ENCODE measurements at places on chromosomes 1 and 21.
A peak's percentile ranks its signal among the peaks of the same experiment; 100 is the strongest.

- DNase-seq: no peak
Measured at GRCh38 chr1:49163031-49163430, 386.3 kb upstream of the BEND5 start.

DNA sequence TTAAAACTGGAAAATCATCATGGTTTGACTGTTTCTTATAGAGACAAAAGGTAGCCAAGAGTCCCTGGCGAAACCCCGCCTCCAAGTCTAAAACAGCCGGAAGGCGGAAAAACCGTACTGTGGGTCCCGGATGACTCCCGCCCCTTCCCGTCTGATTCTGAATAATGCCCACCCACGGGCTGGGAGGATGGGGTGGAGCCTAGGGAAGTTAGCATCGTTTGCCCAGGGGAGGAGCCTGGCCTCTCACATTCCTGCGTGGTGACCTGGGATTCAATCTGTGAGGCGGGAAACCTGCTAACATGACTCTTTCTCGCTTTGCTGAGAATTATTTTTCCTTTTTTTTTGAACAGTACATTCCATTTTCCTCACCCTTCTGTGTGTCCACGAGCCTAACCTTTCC is 124.9 kb downstream of the KCNK1 start:
- DNase-seq: no peak

DNA sequence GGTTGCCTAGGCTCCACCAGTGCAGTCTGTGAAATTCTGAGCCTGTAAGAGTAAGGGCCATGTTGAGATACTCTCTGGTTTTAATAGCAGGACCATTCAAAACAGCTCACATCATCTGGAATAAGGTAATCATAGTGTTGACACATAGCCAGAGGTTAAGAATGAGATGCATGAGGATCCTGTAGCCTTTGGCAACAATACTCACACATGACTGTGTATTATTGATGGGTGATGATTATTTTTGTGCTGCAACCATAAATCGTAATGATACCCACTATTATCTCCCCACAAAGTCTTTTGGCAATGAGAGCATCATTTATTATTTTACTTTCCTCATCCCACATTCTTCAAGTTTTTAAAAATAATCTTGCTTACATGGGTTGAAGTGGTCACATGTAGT is 35.5 kb downstream of the KCNK2 start:
- DNase-seq: no peak

DNA sequence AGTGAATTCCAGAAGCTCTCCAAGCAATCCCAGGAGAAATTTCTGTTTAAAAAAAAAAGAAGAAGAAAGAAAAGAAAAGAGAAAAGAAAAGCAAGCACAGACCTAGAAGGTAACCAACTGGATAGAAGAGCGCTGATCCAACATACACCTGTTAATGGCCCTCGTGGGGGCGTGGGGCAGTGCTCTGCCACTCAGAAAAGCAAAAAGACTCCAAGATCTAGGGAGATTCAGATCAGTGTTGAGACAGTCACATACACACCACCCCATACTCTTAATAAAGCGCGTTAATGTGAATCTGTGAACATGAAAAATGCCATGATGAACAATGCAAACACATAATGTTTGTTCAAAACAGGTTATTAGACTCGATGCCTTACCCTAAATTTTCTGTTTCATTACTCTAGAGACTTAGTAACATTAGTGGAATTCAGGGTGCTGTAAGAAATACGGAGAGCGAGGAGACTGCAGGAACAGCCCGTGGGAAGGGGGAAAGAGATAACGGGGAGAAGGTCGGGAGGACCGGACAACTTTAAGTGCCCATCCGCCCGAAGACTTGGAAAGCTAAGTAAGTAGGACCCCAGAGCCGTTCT is 406 bp downstream of the NME7 start:
- DNase-seq: no peak

- peak; percentile 89 for DNase-seq
Measured at GRCh38 chr21:42677339-42678321, 24.2 kb downstream of the PDE9A start.

DNA sequence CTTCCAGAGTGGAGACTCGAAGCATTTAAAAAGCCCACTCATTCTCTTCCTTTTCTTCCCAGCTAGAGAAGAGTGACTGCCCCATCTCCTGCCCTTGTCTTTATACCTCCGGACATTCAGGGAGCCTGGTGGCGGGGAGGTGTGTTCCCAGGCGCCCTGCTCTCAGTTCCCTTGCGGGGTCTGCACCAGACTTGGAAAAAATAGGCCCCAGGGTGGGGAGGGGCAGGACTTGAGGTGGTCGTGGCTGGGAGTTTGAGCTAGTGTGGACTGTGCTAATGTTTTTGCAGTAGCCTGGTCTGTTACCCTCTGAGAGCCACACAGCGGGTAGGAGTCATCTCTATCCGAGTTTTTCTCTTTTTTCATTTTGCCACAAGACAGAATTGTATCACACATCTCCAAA is 139.1 kb downstream of the PEX14 start:
- DNase-seq: no peak

GRCh38 chr1:84347932-84348555 is 46.5 kb downstream of the SAMD13 start:
- no peak for DNase-seq

DNA sequence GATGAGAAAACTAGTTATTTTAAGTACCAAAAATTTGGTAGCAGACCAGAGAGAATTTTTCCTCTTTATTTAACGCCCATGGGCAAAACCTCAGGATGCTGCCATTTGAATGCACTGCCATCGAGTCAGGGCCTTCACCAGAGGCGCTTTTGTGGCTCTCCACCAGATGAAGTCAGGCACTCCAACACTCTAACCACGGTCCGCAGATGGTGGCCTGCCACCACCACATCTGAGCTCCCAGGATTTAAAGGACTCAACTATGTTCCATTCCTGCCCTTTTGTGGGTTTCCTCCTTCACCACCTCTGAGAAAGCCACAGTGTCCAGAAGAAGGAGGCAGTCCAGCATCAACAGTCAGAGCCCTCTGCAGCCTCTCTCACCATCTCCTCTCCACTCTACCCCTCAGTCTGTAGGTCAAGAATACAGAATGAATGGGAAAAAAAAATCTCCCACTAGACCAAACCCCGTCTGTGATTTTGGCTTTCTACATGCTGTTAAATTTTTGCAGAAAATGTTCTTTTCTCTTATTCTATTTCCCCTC is 647.4 kb downstream of the USP25 start:
- peak; percentile 27 for DNase-seq

GRCh38 chr1:180188684-180189175 is 34.1 kb downstream of the QSOX1 start:
- DNase-seq: no peak

DNA sequence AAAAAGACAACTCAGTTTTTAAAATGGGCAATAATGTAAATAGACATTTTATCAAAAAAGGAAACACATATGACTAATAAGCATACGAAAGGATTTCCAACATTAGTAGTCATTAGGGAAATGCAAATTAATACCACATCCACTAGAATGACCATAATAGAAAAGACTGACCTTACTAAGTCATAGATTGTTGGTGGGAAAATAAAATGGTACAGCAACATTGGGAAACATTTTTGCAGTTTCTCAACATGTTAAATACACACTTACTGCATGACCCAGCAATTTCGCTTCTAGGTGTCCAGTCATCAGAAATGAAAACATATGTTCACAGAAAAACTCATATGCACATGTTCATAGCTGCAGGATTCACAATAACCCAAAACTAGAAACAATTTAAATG is 29.9 kb upstream of the SLC44A3 start:
- no peak for DNase-seq

DNA sequence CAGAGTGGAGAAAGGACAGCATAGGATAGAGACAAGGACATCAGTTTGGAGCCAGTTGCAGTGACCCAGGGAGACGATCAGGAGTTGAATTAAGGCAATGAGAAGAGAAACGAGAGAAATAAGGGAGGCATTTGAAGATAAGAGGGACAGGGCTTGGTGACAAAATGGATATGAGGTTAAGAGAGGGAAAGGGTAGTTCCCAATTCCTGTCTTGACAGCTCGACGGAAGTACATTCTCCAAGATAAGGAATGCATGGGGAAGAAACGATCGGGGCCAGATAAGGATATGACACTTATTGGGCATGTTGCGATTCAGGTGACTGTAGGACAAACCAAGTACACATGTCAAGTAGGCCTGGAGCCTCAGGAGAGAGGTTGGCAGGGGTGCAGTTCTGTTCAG is 18.7 kb upstream of the KCNN3 start:
- DNase-seq: no peak

GRCh38 chr1:91071838-91072237 is 50.0 kb upstream of the ZNF644 start:
- DNase-seq: no peak

- no peak for DNase-seq
Measured at GRCh38 chr1:213914392-213914791, 73.4 kb upstream of the PROX1 start.

GRCh38 chr1:31723828-31724359 is 20.1 kb upstream of the COL16A1 start:
- peak; percentile 57 for DNase-seq

GRCh38 chr21:41091616-41092015 is 76.3 kb upstream of the BACE2 start:
- DNase-seq: no peak

DNA sequence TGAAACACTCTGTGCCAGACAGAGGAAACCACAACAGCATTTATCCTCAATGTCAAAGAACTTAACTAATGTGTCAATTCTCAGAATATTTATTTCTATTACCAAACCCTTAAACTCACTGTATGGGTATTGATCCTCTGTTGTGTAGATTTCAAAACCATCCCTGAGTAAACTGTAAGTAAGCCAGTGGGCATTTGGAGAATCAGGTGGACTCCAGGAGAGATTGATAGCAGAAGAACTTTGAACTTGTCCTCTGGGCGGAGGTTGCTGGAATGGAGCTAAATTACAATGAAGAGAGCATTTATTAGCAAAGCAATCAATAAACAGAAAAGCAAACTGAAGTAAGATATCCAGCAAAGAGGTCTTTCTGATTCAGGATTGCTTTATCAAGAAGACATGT is 216.1 kb downstream of the USH2A start:
- DNase-seq: no peak

DNA sequence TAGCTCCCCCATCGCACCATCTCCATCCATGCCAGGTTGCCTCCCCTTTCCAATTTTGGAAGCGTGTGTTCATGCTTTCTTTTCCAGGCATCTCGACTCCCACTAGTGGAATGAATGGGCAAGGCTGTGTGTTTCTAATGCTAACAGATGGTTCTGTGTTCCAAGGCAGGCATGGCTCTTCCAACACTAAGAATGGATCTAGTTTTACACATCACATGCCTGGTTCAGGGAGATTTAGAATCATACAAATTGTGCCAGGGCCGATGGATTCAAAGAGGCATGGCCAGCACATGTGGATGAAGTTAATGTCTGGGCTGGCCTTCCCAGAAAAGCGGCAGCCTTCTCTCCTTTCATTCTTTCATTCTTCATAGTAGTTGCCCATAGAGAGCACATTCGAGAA is 438.7 kb downstream of the PRDM2 start:
- DNase-seq: no peak

GRCh38 chr1:167739752-167740151 is 18.0 kb downstream of the MPZL1 start:
- DNase-seq: no peak

DNA sequence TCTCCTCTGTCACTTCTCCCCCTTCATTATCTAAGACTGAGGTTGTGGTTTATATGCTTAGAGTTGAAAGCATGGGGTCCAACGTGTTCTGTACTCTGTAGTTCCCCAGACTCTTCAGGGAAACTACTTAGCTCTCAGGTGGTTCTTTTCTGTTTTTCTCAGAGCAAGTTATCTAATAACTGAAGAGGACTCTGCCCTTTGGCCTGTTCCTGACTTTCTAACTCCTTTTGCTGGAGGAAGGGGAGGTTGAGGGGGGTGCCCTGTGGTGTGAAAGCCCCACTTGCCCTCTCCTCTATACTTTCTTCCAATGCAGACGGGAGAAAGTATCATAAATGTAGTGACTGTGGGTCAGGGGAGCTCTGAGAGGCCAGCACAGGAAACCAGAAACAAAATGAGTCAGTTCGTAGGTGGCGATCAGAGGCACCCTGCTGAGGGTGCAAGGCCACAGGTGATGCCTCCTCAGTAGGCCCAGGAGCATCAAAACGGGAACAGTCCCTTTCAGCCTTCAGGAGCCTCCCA is 5.0 kb downstream of the SLC25A44 start:
- DNase-seq: no peak

GRCh38 chr1:12565966-12566352 is 52.1 kb downstream of the DHRS3 start:
- DNase-seq: no peak

- no peak for DNase-seq
Measured at GRCh38 chr1:190138702-190139101, 339.0 kb downstream of the BRINP3 start.

- DNase-seq: no peak
Measured at GRCh38 chr1:158931055-158931737, at the start of gene PYHIN1. TSS of gene PYHIN1 (plus strand) at chr1:158931552. CDS start at chr1:158936911, 5,359 bp downstream.

DNA sequence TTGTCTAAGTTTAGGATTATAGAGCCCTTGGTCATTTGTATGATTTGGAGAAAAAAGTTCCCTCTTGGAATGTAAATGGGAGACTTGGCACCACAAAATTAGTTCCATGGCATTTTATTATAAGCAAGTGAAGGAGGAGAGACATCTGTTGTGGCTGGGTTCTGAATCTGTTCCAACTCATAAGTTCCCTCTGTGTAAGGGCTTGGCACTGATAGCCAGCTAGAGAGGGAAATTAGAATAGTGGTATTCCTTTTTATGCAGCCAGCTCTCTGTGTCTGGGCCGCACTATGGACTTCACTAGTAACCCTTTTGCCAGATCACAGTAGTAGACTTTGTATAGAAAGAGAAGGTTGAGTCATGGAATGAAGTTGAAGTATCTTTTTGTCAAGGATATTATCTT is 31.1 kb downstream of the GNAI3 start:
- peak; percentile 76 for DNase-seq

GRCh38 chr1:151881479-151881878 is 27.8 kb downstream of the THEM4 start:
- no peak for DNase-seq

GRCh38 chr1:27503844-27504587 is 14.0 kb upstream of the WASF2 start:
- peak; percentile 39 for DNase-seq

- no peak for DNase-seq
Measured at GRCh38 chr1:39214714-39214997, 10.2 kb downstream of the MACF1 start.

- DNase-seq: no peak
Measured at GRCh38 chr1:218413179-218413578, 68.0 kb downstream of the TGFB2 start.
